ENCODE measurements at places on chromosomes 6 and 20.
A peak's percentile ranks its signal among the peaks of the same experiment; 100 is the strongest.

- no peak for DNase-seq
Observed at GRCh38 chr6:63941747-63942470, 306.3 kb downstream of the PHF3 start.

- DNase-seq: peak; percentile 93
Observed at GRCh38 chr6:7541175-7542064, at the start of gene DSP. DSP (plus strand) TSS chr6:7541671; CDS start chr6:7541916, 245 bp downstream.

DNA sequence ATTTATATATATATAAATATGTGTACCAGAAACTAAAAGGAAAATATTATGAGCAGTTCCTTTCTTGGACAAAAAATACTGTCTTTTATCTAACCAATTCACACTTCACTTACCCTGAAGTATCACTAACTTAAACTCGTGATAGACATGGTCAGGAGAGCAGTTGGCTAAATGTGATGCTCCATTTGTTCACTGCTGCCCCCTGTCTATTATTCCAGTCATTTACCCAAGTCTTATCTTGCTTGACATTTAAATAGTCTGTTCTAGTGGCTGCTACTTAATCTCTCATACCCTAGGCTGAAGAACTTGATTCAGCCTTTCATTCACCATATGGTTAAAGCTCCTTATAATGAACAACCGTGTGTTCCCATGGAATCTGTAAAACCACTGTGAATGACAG, 789.6 kb upstream of the EYS start:
- peak; percentile 28 for DNase-seq

- no peak for DNase-seq
Observed at GRCh38 chr6:24006254-24006653, 119.8 kb upstream of the NRSN1 start.

DNA sequence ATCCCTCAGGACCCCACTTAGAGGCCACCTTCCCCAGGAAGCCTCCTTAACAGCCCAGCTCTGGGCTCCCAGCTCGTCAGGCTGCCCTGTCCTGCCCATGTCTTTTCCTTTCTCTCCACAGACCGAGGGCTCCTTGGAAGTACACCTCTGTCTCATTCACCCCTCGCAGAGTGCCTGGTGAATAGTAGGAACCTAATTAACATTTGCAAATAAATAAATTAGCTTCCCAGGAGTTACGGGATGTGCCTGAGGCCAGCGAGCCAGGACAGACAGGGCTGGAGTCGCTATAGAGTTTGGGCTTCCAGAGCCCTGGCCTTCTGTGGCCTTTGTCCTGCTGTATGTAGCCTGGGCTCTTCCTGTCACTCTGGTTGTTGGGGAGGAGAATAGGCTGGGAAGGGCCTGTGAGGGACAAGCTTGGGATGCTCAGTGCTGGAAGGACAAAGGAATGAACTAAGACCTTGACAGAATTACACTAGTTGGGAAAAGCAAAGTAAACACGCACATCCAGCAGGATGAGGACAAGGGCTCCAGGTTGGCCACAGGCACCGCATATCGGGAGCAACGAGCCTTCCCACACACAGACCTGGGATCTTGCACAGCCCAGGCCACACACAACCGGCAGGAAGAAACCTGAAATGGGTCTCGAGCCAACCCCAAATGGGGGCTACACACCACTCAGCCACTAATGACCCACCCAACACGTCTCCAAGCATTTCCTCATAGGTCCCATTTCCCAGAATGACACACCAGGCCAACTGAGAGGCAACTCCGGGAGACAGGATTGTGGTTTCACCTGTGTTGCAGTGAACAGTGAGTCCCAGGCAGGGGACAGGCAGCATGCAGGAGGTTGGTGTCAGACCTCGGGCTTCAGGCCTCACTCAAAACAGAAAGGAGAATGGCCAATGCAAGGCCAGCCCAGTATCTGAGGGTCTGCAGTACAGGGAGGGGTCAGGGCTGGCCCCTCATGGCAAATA, 9.7 kb downstream of the MAP1LC3A start:
- DNase-seq: no peak

DNA sequence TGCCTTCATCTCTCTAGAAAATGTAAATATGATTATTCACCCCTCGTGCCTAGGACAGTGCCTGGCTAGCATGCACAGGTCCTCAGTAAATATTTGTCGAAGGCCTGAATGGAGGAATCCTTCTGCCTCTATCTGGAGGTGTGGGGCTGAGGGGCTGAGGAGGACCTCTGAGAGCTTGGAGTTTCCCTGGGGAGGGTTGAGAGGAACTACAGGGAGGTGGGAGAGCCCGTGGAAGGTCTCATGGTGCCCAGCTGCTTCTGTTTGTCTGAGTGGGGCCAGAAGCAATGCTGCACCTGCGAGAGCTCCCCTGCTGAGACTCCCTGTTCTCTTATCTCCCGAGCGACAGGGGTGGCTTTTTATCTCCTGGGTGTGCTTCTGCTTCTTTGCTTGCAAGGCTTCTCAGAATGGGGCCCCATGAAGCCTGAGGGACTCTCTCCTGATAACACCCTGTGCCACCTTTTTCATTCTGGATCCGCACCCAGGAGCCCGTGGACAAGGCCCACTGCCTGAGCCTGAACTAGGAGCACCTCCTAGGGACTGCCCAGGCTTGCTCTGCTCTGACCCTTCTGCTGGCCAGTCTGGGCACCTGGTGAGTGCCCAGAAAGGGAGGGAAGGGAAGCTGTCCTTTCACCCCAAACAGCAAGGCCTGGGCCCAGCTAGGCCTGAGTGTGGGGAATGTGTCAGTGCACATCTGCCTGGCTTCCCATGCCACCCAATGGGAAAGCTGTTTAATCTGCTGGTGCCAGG, 2.4 kb downstream of the SLC29A1 start:
- no peak for DNase-seq

- peak; percentile 3 for DNase-seq
Observed at GRCh38 chr6:106082735-106083398, 3.3 kb upstream of the PRDM1 start.

DNA sequence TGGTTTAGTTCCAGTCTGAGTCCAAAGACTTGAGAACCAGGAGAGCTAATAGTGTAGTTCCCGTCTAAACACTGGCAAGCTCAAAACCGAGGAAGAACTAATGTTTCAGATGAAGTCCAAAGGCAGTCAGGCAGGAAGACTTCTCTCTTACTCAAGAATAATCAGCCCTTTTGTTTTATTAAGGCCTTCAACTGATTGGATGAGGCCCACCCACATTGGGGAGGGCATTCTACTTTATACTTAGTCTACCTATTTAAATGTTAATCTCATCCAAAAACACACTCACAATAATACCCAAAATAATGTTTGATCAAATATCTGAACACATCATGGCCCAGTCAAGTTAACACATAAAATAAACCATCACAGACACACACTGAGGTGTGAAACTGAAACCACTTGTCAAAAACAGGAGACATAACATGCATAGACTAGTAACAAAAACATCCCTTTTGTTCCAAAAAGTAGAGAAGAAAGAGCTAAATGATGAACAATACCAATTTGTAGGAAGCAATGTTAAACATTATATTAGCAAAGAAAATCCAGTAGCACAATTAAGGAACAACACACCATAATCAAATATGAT, 50.2 kb upstream of the SENP6 start:
- no peak for DNase-seq

DNA sequence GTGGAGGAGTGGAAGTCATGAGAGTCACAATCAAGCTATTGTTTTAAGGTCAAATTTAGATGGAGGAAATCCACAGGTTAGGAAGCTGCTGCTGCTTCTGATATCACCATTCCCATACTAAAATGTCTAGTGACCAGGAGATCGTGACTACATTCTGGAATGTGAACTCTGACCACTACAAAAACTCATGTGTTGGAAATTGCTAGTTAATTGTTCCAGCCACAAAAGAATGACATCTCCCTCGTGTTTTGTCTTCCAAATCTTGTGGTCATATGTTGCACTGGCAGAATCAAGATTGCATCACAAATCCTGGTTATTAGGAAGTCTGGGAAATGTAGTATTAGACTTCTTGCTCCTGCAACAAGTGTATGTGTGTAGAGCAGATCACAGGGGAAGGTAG, 441.9 kb downstream of the CD109 start:
- no peak for DNase-seq
